M059J (cell line): ENCODE measurements at places on chromosomes 6 and 20. TPM values are rescaled to one million over a fixed set of nuclear protein-coding genes. Genes with fewer than 3 reads are reported as not detected.

GRCh38 chr6:13355043-13355945, 27.0 kb upstream of the TBC1D7 start:
- DNase-seq, result peak; percentile 100

GRCh38 chr6:43040542-43041257, 13.0 kb downstream of the CUL7 start:
- no peak for DNase-seq

- DNase-seq, result peak; percentile 98
Measured at GRCh38 chr6:1190366-1190765, 121.5 kb upstream of the FOXQ1 start.

DNA sequence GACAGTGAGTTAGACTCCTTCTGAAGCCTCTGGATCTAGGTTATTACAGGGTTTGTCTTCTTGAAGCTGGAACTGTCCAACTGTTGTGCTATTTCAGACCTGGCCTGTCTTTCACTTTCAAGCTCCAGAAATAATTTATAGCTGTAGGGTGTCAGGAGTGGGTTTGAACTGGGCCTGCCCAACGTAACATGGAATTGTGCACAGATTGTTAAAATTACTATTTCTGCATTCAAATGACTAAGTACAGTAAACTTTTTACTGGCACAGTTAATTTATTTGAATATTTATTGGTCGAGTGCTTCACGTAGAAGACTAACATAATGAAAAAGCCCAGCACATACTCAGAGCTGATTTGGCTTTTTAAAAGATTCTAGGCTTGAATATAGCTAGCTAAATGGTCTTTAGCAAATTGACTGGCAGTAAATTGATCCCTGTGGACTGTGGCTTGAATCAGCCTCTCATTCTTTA, 74.3 kb downstream of the ARID1B start:
- DNase-seq, result no peak

SRMS gene
- not detected in 2 replicates for total RNA-seq

DNA sequence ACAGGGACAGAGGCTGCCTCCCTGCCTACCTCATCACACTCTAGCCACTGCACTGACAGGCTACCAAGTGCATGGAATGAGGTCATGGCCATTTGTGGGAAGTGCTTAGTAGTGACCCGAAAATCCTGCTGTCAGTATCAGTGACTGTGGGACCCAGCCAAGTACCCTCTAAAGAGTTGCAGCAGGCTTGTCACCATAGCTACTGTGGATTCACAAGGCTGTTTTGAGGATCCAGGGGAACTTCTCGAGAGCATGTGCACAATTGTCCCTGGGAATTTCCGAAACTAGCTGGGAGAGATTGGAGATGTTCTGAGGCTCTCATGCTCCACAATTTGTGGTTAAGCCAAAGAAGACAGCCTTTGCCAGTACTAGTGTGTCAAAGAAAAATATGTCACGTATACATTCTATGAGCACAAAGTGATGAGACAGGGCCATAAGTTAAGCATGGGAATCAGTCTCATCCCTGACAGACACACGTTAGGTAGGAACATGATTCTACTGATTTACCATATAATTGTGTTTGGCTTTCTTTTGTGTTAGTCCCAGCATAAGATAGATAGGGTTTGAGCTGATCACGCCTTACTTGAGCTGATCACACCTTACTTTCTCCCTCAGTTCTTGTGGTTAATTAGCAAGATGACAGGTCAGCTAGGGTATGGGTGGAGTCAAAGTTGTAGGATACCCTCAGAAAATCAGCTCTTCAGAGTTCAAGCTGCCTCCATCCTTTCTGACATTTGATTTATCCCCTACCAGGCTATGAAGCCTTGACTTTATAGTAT, 42.6 kb upstream of the TMEM170B start:
- DNase-seq, result peak; percentile 85

DNA sequence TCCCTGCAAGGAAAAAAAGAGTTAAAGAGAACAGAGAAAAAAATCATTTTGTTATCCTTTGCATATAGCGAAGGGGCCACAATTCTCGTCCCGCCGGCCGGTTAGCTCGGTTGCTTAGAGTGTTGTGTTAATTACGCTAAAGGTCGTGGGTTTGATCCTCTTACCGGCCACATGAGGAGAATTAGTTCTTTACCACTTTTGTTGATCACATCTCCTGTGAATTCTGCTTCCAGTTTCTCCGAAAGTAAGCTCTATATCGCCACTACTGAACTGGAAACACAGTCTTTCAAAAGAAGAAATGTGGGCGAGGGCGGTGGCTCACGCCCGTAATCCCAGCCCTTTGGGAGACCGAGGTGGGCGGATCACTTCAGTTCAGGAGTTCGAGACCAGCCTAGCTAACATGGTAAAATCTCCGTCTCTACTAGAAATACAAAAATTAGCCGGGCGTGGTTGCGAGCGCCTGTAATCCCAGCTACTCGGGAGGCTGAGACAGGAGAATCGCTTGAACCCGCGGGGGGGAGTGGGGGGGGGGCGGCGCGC, 13.4 kb downstream of the PRSS16 start:
- no peak for DNase-seq

GRCh38 chr6:168100803-168101589, 22.0 kb upstream of the FRMD1 start:
- no peak for DNase-seq

- peak; percentile 43 for DNase-seq
Measured at GRCh38 chr6:155646443-155646842, 190.8 kb upstream of the NOX3 start.

DNA sequence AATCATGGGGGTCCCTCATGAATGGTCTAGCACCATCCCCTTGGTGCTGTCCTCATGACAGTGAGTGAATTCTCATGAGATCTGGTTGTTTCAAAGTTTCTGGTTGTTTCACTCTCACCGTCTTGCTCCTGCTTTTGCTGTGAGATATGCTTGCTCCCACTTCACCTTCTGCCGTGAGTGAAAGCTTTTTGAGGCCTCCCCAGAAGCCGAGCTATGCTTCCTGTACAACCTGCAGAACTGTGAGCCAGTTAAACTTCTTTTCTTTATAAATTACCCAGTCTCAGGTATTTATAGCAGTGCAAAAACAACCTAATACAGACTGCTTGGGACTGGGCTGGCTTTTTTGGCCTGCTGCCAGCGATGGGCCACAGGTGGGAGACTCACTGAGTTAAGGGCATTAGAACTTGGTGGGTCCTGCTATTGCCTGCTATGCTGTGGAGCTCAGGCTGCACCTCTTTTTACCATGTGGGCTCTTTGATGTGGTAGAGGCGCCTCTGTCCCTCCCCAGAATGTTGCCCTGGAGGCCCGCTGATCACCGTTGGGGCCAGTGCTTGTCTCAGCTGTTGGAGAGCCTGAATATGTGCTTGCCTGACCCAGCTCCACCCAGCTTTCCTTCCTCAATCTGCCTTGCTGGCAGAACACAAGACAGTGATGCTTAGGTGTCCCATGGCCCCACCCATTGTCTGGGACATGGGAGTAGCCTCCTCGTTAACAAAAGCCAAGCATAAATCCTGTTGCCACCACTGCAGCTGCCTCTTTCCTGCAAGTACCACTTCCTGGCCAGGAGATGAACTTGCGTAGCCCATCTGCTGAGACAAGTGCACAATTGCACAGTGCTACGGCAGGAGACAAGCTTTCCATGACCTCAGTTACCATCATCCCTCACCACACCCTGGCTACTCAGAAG, 47.1 kb downstream of the IGF2R start:
- no peak for DNase-seq

ADGRG6 gene
- 8.1 and 8.8 TPM in 2 replicates for total RNA-seq

IP6K3 gene
- total RNA-seq, result 0.15 TPM in 1 of 2 replicates, not detected in the other

- no peak for DNase-seq
Measured at GRCh38 chr20:44009679-44009992, 95.0 kb downstream of the TOX2 start.
